M059J (cell line): ENCODE measurements at places on chromosomes 2 and 18. TPM values are rescaled to one million over a fixed set of nuclear protein-coding genes. Genes with fewer than 3 reads are reported as not detected.

GRCh38 chr2:48694149-48694548 lies 61.4 kb downstream of the LHCGR start:
- peak; percentile 68 for DNase-seq

DNA sequence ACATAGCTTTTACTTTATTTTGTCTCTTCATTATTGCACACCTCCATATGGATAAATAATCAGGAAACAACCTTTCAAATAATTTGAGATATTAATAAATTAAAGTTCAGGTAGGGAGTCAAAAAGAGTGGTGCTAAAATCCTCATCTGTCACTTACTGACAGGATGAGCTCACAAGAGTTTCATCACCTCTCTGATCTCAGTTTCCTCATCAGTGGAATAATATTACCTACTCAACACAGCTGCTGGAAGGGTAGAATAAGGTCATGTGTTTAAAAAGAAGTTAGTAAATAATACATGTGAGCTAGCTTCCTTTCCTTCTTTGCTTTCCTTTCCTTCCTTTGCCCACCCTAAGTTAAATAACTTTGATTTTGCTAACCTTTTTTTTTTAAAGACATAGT lies 61.9 kb downstream of the RDH14 start:
- no peak for DNase-seq

DNA sequence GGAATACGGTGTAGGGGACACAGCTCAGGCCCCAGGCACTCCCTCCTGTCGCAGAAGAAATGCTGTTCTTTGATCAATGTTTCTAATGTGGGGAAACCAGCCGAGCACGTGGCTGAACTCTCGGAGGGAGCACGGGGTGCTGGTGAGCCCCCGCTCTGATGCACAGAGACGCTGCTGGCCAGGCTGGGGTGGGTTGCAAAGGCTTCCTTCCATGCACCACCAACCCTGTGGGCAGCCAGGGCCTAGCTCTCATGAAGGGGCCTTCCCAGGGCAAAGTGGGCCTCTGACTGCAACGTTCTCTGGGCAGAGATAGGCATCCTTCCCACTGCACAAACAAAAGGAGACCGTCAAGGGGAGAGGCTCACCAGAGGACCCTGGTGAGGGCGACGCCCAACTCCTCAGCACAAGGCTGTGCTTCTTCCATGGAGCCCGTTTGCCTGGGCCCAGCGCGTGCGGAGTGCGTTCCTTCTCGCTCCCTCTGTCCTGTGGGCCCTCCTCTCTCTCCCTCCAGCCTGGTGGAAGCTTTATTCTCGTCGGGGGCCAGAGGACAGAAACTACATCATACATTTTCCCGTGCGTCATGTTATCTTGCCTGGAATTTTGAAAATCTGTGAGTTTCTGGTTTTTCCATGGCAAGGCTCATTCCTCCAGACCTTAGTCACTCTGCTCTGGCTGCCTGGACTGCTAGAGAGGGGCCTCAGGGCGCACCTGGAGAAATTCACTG lies 61.1 kb upstream of the SP3 start:
- DNase-seq = peak; percentile 73

- DNase-seq = no peak
Observed at GRCh38 chr2:68127358-68128242, 30.1 kb upstream of the PNO1 start.

GRCh38 chr18:3773303-3773702 lies 323.3 kb downstream of the TGIF1 start:
- no peak for DNase-seq

DNA sequence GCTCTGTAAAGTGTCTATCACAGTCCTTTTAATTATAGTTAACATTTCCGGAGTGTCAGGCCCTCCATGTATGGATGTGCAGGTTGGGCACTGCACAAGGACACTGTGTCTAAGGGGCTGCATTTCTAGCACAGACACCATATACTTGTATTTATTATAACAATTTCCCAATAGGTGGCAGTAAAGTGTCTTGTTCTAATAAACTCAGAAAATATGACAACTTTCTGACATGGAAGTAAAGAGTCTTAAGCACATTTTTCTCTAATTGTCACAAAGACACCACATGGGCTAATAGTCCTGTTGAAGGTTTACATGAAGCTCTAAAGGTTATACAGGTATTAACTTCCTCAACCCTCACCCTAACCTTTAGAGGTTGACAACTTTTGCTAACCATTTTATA lies 156.6 kb downstream of the DYSF start:
- DNase-seq = peak; percentile 53

DNA sequence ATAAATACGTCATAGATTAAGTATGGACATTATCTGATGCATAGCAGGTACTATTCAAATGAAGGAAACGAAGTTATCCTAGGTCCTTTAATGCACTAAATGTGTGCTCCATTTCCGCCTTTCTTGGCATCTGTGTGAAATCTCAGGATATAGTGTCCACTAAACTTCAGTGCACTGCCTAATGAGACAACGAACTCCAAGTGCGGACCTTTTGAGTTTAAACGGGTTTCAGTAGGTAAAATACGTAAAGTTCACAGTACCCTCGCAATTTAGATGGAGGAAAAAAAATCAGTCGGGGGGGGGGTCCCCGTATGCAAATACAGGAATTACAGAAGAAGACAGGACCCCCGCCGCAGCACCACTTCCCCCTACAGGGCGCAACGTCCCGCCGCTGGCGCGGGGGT lies 729 bp upstream of the REL start:
- DNase-seq = peak; percentile 24

DNA sequence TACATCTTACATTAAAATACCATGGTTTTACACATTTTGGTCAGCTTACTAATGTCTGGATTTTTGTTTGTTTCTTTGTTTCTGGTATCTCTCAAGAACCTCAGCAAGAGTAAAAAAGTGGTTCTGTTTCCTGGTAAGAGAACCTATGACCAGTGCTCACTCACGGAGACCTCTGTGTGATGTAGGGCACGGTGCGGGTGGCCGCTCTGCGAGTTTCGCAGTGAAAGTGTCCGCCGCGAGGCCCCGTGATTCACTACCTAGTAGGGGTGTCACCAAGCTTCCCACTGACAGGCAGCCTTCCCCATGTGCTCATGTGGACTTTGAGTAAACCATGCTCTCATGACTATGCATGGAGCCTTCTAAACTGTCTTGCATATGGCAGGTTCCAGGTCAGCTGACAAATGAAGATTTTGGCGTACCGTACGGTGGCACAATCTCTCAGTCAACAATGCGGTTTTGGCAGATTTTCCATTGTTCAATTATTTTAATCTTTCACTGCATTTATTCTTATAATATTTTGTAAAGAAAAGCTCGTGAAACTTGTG lies 137.3 kb downstream of the DCDC2C start:
- no peak for DNase-seq

- no peak for DNase-seq
Observed at GRCh38 chr18:24778810-24779418, 318.5 kb downstream of the HRH4 start.

DNA sequence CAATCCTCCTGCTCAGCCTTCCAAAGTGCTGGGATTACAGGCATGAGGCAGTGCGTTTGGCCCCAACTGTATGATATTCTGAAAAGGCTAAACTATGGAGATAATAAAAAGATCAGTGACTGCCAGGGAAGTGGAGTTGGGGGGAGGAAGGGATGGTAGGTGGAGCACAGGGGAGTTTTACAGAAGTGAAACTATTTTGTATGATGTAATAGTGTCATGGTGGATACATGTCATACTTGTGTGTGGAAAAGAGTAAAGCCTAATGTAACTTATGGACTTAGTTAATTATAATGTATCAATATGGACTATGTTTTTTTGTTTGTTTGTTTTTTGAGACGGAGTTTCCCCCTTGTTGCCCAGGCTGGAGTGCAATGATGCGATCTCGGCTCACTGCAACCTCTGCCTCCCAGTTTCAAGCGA lies 2.9 kb upstream of the GGCX start:
- DNase-seq = no peak

DNA sequence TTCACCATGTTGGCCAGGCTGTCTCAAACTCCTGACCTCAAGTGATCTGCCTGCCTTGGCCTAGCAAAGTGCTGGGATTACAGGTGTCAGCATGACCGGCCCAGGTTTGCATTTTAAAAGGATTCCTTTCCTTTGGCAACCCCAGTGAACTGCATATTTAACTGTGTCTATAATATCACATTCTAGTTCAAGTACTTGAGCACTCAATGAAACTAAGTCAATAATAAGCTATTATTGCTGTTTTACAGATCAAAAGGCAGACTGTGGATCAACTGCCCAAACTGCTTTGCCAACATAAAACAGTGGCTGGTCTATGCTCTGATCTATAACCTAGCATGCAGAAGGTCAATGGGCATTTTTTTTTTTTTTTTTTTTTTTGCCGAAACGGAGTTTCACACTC lies 144.5 kb downstream of the USP34 start:
- no peak for DNase-seq

GRCh38 chr2:42602218-42602875 lies 33.9 kb downstream of the MTA3 start:
- no peak for DNase-seq

GRCh38 chr2:11473659-11474433 lies 7.9 kb upstream of the E2F6 start:
- DNase-seq = peak; percentile 9

DNA sequence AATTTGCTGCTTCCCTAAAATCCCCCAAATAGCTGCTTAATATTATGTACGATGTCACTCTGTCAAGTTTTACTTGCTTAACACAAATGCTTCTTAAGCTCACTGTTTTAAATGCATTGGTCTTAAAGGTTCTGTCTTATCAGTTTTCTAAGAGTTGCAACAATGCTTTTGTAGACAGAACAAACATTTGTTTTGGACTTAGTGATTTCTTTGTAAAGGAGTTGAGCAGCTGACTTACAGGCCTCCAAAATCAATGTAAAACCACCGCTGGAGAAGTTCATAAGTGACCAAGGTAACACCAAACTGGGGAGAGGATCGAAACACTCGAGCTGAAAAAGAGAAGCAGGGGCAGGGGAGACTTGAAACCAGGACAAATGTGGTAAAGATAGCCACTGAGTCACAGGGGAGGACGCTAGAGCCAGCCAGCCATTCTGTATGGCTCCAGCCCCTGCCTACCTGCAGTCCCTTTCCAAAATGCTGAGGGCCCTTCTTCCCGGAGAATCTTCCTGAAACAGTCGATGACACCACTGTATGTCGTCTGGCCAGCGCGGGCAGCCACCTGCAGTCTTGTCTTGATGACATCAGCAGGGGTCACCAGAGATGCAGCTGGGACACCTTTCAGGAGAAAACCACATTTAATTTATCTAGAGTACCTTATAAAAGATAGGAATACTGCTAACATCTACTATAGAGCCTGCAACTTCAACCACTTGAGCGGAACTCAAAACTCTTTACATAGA lies 100.2 kb downstream of the DYNC1I2 start:
- no peak for DNase-seq

GRCh38 chr2:100399714-100400113 lies 17.8 kb downstream of the CHST10 start:
- DNase-seq = no peak

GRCh38 chr2:229043681-229044080 lies 227.4 kb downstream of the PID1 start:
- DNase-seq = peak; percentile 71

DNA sequence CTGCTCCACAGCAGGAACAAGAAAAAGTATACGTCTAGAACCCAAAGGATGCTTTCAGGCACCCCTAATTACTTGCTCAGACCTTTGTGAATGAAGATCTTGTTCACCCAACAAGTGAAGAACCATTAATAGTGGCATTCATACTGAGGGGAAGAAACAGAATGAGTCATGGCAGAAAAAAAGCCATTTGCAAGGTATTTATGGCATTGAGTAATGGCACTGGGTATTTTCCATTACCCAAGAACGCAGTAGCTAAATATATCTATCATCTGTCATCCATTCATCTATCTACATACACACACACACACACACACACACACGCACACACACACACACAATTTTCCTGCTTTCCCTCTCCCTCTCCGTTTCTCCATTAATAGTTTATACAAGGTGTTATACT lies 56.4 kb upstream of the XIRP2 start:
- DNase-seq = peak; percentile 2

- peak; percentile 9 for DNase-seq
Observed at GRCh38 chr2:202043475-202043874, 9.8 kb downstream of the FZD7 start.

- DNase-seq = no peak
Observed at GRCh38 chr2:39772812-39773152, 6.3 kb downstream of the THUMPD2 start.

GRCh38 chr2:66550826-66551225 lies 115.9 kb downstream of the MEIS1 start:
- no peak for DNase-seq

DNA sequence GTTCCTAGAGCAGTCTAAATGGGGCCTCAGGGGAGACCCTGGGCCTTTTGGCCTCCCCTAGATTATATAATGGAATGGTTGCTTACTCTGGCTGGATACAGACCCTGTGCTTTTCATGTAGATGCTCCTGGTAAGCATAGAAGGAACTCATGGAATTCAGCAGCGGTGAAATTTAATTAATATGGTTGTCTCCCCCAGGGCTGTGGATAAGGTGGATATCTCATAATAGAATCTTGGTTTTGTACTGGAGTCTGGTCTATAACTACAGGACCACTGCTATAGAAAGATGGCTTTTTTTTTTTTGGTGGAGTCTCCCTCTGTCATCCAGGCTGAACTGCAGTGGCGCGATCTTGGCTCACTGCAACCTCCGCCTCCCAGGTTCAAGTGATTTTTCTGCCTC lies 84.5 kb downstream of the HRH4 start:
- DNase-seq = no peak

DNA sequence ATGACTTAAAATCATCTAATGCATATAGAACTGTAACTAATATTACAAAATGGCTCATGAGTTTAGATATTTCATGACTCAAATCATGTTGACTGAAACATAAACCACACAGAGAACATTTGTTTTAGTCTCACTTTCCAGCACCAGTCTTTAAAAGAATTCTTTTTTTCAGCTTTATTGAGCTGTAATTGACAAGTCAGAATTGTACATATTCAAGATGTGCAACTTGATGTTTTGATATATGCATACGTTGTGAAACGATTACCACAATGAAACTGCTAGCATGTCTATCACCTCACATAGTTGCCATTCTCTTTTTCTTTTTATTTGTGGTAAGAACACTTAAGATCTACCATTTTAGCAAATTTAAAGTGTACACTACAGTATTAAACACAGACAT lies 25.0 kb upstream of the TMEM178A start:
- DNase-seq = no peak

- DNase-seq = no peak
Observed at GRCh38 chr2:188306271-188306670, 14.6 kb downstream of the GULP1 start.

The UGT1A10 gene
- total RNA-seq = not detected in 2 replicates

The ARHGAP28 gene
- total RNA-seq = 0.05 and 0.37 TPM in 2 replicates

The AQP12B gene
- not detected in 2 replicates for total RNA-seq

The MC2R gene
- total RNA-seq = not detected in 2 replicates

The LIMS4 gene
- 0.76 and 0.94 TPM in 2 replicates for total RNA-seq

The IL36RN gene
- total RNA-seq = 0.02 TPM in 1 of 2 replicates, not detected in the other

The OTOS gene
- not detected in 2 replicates for total RNA-seq

The SKA1 gene
- total RNA-seq = 37.5 and 51.7 TPM in 2 replicates

The DNAJC5G gene
- not detected in 2 replicates for total RNA-seq

The ONECUT2 gene
- total RNA-seq = 1.2 and 1.5 TPM in 2 replicates

The NPPC gene
- total RNA-seq = not detected in 2 replicates

The RNF125 gene
- total RNA-seq = 0.07 TPM in 1 of 2 replicates, not detected in the other

The LCT gene
- not detected in 2 replicates for total RNA-seq

The UGT1A8 gene
- total RNA-seq = not detected in 2 replicates

The CYP1B1 gene
- 8.3 and 13.1 TPM in 2 replicates for total RNA-seq

The SLC19A3 gene
- total RNA-seq = not detected in 2 replicates

The FHOD3 gene
- 8.1 and 13.1 TPM in 2 replicates for total RNA-seq
